ENCODE measurements at places on chromosomes 7 and 10.

DNA sequence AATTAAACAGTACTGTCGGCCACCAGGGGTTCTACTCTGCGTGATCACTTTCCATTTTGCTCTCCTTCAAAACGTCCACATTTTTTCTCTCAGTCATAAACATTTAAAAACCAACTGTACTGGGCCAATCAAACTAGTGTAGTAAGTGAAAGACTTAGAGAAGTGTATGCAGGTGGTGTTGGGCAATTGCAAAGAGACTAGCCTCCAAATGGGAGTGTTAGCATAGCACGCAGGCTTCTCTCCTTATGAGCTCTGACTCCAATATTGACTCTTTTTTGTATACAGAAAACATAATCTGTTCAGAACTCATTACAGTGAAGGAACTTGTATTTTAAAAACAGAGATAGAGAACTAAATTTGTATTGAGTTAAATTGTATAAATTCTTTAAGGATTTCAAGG, 150.6 kb downstream of the SDK1 start:
- DNase-seq = no peak

GRCh38 chr10:78981257-78981969, 87.4 kb upstream of the ZMIZ1 start:
- DNase-seq = peak; percentile 34

- no peak for DNase-seq
Observed at GRCh38 chr7:79063019-79063698, 390.3 kb downstream of the MAGI2 start.

- DNase-seq = no peak
Observed at GRCh38 chr10:102020938-102021337, 35.0 kb downstream of the ARMH3 start.

- no peak for DNase-seq
Observed at GRCh38 chr7:120460949-120461348, 188.0 kb downstream of the KCND2 start.

DNA sequence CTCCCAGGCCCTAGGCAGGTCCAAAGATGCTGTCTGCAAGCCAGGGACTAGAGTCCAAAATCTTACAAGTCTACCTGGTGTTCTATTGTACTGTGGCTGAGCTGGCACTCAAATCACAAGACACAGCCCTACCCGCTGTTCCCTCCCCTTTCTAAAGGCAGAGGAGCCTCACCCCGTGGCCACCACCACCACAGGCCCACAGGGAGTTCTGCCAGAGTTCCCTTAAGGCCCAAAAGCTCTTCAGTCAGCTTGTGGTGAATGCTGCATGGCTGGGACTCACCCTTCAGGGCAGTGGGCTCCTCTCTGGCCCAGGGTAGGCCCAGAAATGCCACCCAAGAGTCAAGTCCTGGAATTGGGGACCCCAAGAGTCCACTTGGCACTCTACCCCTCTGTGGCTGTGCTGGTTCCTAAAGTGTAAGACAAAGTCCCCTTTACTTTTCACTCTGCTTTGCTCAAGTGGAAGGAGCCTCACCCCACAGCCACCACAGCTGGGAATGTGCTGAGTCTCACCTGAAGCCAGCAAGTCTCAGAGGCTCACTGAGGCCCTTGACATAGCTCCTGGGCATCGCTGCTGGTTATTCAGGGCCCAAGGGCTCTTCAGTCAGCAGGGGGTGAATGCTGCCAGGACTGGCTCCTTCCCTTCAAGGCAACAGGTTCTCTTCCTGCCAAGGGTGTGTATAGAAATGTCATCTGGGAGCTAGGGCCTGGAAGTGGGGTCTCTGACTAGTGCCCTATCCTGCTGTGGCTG, 48.8 kb upstream of the PSAP start:
- no peak for DNase-seq

- DNase-seq = no peak
Observed at GRCh38 chr7:75876126-75876881, 2.5 kb upstream of the RHBDD2 start.

DNA sequence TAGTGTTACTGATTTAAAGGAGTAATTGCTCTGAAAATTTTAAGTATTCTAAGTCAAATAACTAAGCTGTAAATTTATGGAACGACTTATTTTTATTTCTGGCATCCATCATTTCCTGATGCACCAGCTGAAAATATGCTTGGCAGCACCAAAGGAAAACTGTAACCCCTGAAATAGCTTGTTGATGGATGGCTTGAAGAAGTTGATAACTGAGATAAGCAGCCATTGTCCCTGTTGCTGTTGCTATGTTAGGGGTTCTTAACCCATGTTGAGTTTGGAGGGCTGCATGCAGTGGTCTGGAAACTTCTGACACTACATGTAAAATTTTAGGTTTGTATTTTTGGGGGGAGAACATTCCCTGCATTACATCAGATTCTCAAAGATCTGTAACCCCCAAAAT, 30.6 kb downstream of the RPA3 start:
- no peak for DNase-seq

DNA sequence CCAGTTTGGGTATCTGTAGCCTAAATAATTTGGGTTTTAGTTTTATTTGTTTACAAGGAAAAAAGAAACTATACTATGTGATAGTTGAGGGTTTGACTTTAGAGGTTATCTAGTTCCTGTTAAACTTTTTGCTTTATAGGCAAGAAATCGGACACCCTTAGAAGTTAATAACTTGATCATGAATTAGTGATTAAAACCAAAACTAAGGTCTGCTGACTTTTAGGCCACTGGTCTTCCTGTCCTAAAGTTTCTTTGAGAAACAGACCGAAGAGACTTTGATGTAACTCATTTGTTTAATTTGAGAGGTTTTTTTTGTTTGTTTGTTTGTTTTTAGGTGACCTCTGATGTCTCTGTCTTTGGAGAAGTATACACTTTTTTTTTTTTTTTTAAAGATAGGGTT, 59.7 kb downstream of the PHTF2 start:
- DNase-seq = no peak
